Bronchus fibroblast of lung (primary cell): ENCODE measurements at places on chromosomes 16 and 17. TPM values are rescaled to one million over a fixed set of nuclear protein-coding genes. Genes with fewer than 3 reads are reported as not detected.

WNK4 gene
- 0.74 and 1.7 TPM in 2 replicates for total RNA-seq

TERB1 gene
- total RNA-seq: not detected in 2 replicates

RPGRIP1L gene
- 7.4 and 8.9 TPM in 2 replicates for total RNA-seq

HCRT gene
- not detected in 2 replicates for total RNA-seq

SMIM36 gene
- not detected in 2 replicates for total RNA-seq

KRT32 gene
- total RNA-seq: not detected in 2 replicates

NOS2 gene
- total RNA-seq: not detected in 2 replicates

PSMD11 gene
- 56.3 and 59.6 TPM in 2 replicates for total RNA-seq

DNAI2 gene
- not detected in 2 replicates for total RNA-seq

FBXO39 gene
- total RNA-seq: under 0.01 and 0.34 TPM in 2 replicates

CYBA gene
- total RNA-seq: 218 and 230 TPM in 2 replicates

TBC1D3L gene
- total RNA-seq: 1.6 and 2.0 TPM in 2 replicates

TOX3 gene
- not detected in 2 replicates for total RNA-seq

C16orf89 gene
- 0.15 and 0.17 TPM in 2 replicates for total RNA-seq

SAMD14 gene
- 1.0 and 1.8 TPM in 2 replicates for total RNA-seq

OR1F1 gene
- total RNA-seq: not detected in 2 replicates

CLEC18C gene
- total RNA-seq: under 0.01 TPM in 1 of 2 replicates, not detected in the other

SPIRE2 gene
- total RNA-seq: 0.50 and 1.9 TPM in 2 replicates

TAX1BP3 gene
- total RNA-seq: 287 and 309 TPM in 2 replicates

PPY gene
- not detected in 2 replicates for total RNA-seq

KRTAP2-3 gene
- not detected in 2 replicates for total RNA-seq

LITAF gene
- total RNA-seq: 68.3 and 71.9 TPM in 2 replicates

CPPED1 gene
- 3.4 TPM in 2 replicates for total RNA-seq

HSF5 gene
- total RNA-seq: under 0.01 and 0.34 TPM in 2 replicates

STH gene
- total RNA-seq: not detected in 2 replicates

C1QTNF8 gene
- not detected in 2 replicates for total RNA-seq

KIF2B gene
- total RNA-seq: not detected in 2 replicates

GCGR gene
- not detected in 2 replicates for total RNA-seq

PYDC1 gene
- not detected in 2 replicates for total RNA-seq

CTRB2 gene
- total RNA-seq: not detected in 2 replicates

PPP1R1B gene
- total RNA-seq: 0.45 TPM in 1 of 2 replicates, not detected in the other

TSEN54 gene
- 15.3 and 20.8 TPM in 2 replicates for total RNA-seq

ACE gene
- total RNA-seq: 0.89 and 1.0 TPM in 2 replicates

ABCA8 gene
- 2.8 and 5.4 TPM in 2 replicates for total RNA-seq

AANAT gene
- total RNA-seq: not detected in 2 replicates

PHF12 gene
- total RNA-seq: 20.5 and 24.7 TPM in 2 replicates

TMEM114 gene
- total RNA-seq: not detected in 2 replicates

C17orf107 gene
- total RNA-seq: 2.5 and 4.0 TPM in 2 replicates

C16orf54 gene
- not detected in 2 replicates for total RNA-seq

PYY gene
- 0.45 and 0.50 TPM in 2 replicates for total RNA-seq

GPR179 gene
- total RNA-seq: not detected in 2 replicates

EVPLL gene
- total RNA-seq: not detected in 2 replicates

EVPL gene
- not detected in 2 replicates for total RNA-seq

ATP1B2 gene
- total RNA-seq: not detected in 2 replicates

NPIPA7 gene
- total RNA-seq: 1.3 and 4.5 TPM in 2 replicates

SCGB1C2 gene
- not detected in 2 replicates for total RNA-seq
